ENCODE measurements at places on chromosomes 2 and 18.

DNA sequence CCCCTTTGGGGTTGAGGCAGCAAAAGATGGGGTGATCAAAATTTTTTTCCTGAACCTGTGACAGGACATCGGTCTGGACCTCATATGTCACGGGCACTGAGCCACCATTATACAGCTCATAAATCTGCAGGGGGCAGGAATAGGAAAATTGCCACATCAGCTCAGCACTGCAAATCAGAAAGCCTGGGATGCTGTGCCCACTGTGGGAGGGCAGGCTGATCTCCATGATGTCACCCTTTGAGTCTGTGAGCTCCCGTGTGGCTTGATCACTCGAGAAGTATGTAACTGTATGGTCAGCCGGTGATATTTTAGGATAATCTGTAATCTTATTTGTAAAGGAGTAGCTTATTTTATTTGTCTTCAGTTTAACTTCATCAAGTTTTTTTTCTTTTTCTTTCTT lies 17.7 kb upstream of the CRYBA2 start:
- H3K4me1 ChIP-seq: peaks cover 2% of the 10 kb centered on the region
- no peak overlapping the region for H3K27ac ChIP-seq
- DNase-seq: no peak
- peaks cover 29% of the 10 kb centered on the region for H3K27me3 ChIP-seq
- no peak overlapping the region for H3K4me3 ChIP-seq

GRCh38 chr2:220583725-220584124 lies 956.3 kb downstream of the SLC4A3 start:
- no peak for DNase-seq
- no peak overlapping the region for H3K4me3 ChIP-seq
- H3K27me3 ChIP-seq: peaks cover 2% of the 10 kb centered on the region
- no peaks in the 10 kb centered on the region for H3K4me1 ChIP-seq
- no peaks in the 10 kb centered on the region for H3K36me3 ChIP-seq

DNA sequence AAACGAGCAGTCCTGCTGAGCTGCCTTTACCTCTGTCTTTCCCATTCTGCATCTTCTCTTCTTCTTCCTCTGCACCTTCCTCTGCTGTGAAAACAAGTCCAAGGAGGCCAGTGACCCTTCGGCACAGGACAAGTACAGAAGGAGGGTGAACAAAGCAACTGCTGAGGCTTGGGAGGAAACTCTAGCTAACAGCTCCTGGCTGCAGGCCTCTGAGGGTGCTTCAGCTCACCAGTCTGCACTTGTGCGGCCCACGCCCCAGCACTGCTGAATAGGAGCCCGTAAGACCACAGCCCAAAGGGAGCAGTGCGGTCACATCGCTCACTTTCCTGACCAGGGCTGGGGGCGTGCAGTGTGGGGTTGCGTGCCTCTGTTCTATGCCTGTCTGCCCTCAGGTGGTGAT lies 42.1 kb upstream of the DNMT3A start:
- no peaks in the 10 kb centered on the region for H3K27me3 ChIP-seq
- H3K27ac ChIP-seq: no peak overlapping the region
- H3K4me3 ChIP-seq: no peak overlapping the region
- peaks cover 35% of the 10 kb centered on the region for H3K4me1 ChIP-seq
- H3K36me3 ChIP-seq: peaks cover 11% of the 10 kb centered on the region
- no peak for DNase-seq

DNA sequence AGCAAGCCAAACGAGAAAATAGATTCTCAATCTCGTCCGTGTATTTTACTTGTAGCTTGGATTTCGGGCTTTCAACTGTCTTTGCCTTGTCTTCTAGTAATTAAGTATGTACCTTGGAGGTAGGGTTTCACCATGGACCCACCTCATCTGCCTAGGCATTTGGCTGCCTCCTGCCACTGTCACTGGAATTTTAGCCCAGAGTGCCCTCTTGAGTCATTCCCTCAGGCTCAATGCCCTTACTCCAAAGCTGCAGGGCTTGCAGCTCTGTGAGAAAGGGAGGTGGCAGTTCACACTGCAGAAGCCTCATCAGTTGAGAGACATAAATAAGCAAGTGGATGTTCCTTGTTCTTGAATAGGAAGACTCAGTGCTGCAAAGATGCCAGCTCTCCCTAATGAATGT lies 89.6 kb downstream of the VSNL1 start:
- H3K36me3 ChIP-seq: no peaks in the 10 kb centered on the region
- H3K4me3 ChIP-seq: no peak overlapping the region
- no peak for DNase-seq
- H3K27ac ChIP-seq: no peak overlapping the region
- H3K4me1 ChIP-seq: no peaks in the 10 kb centered on the region

DNA sequence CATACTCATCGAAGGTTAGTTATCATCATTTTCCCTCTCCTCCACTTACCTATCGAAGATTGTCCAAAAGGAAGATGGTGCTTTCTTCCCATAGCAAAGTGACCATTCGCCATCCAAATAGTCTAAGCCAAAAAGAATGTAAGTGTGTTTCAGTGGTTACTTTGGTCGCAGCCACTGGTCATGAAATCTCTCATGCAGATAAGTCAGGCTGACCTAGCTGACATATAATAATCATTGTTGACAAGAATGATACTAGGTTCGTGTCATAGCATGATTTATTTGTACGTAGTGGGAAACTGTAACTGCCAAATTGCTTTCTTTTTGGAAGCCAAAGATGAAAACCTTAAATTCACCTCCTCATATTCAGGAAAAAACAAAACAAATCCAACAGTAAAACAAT lies 89.6 kb upstream of the PMAIP1 start:
- no peak for DNase-seq
- no peak overlapping the region for H3K4me3 ChIP-seq

- H3K27me3 ChIP-seq: peaks cover 2% of the 10 kb centered on the region
- H3K4me3 ChIP-seq: no peak overlapping the region
- no peak overlapping the region for H3K27ac ChIP-seq
- peaks cover 5% of the 10 kb centered on the region for H3K4me1 ChIP-seq
- peaks cover 1% of the 10 kb centered on the region for H3K36me3 ChIP-seq
- DNase-seq: no peak
Observed at GRCh38 chr2:48406794-48407349, 123.1 kb upstream of the STON1 start.

DNA sequence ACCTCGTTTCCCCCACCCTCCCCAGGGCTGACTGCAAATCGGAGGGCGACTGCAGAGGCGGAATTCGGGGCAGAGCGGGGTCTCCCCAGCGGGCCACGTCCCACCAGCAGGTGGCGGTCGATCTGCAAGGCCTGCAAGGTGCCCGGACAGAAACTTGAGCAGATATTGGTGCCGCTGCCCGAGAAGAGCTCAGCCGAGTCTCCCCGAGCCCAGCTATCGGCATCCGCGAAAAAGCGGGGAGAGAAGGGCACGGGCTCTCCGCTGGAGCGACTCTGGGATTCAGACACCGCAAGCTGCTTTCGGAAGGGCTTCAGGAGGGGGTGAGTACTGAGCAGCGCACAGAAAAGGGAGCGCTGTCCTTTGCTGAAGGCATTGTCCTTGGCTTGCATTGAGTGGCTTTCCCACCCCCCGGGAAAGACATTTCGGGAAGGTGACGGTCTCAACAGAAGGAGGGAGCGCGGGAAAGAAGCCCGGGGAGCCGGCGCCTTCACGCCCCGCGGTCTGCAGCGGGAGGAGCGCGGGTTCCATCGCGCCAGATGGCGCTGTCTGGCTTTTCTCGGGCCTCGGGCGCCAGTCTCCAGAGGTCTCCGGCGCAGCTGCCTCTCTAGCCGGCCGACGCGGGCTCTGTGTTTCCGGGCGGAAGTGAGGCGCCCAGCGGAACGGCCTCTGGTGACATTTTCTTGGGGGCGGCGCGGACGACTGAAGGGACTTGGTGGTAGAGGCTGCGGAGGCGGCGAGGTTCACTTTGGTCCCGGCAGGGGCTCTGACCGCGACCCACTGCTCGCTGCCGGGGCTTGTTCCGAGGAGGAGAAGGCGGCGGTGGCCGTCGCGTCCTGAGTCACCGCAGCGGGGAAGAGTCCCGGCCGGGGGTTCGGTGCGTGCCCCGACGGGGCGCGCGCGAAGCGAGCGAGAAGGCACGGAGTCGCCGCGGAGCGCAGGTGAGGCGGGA lies 69.5 kb downstream of the HAUS1 start:
- no peaks in the 10 kb centered on the region for H3K27me3 ChIP-seq
- peak; percentile 90 for DNase-seq
- peak overlapping the region; percentile 91 for H3K4me3 ChIP-seq

DNA sequence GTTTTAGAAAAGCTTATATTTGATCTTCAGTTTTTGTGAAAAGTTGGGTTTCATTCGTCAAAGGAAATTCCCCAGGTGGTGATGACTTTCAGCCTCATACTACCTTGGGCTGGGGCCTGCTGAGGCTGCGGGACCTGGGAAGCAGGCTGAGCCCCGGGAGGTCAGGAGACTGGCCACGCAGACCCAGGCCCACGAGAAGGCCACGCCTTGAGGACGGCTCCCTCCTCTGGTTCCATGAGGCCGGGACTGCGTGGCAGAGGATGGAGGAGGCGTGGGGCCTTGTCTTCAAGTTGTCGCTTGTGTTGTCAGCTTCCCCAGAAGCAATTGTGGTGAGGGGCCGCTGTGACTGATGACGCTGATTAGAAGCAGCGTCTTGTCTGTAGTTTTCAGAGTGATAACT lies 11.8 kb downstream of the CNDP2 start:
- H3K4me3 ChIP-seq: no peak overlapping the region
- DNase-seq: no peak
- H3K36me3 ChIP-seq: peaks cover 43% of the 10 kb centered on the region
- H3K27me3 ChIP-seq: no peaks in the 10 kb centered on the region

DNA sequence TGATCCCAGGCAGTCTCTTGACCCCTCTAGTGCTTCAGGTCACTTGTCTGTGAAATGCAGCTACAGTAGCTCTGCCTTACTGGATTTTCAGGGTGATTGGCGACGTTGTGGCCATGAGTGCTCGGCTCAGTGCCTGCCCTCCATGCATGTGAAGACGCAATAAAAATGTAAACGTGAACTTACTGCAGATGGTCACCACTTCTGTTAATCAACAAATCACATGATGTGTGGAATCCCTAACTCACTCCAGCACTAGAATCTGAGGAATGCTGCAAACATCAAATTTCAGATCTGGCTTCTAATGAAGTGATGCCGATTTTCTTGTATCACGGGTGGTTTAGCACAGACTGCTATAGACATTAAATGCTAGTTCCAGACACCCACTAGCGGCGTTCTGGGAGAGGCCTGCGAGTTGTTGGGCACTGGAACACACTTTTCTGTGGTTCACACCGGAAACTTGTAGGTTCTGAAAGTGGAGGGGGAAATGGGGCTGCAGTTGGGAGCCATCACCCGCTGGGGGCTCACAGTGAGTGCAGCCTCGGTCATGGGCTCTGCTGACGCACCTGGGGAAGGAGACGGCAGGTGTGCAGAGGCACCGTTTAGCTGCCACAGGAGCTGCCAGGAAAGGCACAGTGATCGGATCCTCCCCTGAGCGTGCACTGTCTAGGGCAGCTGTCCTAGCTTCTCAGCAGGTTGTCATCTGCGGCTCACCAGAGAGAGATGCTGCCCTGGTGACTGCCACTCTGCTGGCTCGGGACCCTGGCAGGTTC lies 6.5 kb downstream of the CNDP1 start:
- H3K27ac ChIP-seq: no peak overlapping the region
- H3K27me3 ChIP-seq: peaks cover 8% of the 10 kb centered on the region
- H3K4me1 ChIP-seq: no peaks in the 10 kb centered on the region
- no peak overlapping the region for H3K4me3 ChIP-seq
- no peaks in the 10 kb centered on the region for H3K36me3 ChIP-seq
- no peak for DNase-seq

GRCh38 chr2:54522624-54523281 lies 66.6 kb downstream of the SPTBN1 start:
- H3K4me3 ChIP-seq: peak overlapping the region; percentile 27
- H3K4me1 ChIP-seq: peaks cover 7% of the 10 kb centered on the region
- H3K27ac ChIP-seq: no peak overlapping the region
- H3K27me3 ChIP-seq: no peaks in the 10 kb centered on the region
